ENCODE measurements at places on chromosomes 3 and 15. TPM values are rescaled to one million over a fixed set of nuclear protein-coding genes. Genes with fewer than 3 reads are reported as not detected.
A peak's percentile ranks its signal among the peaks of the same experiment; 100 is the strongest.

FOXB1 gene
- 0.13 TPM for total RNA-seq

ECE2 gene
- total RNA-seq = not detected

DNA sequence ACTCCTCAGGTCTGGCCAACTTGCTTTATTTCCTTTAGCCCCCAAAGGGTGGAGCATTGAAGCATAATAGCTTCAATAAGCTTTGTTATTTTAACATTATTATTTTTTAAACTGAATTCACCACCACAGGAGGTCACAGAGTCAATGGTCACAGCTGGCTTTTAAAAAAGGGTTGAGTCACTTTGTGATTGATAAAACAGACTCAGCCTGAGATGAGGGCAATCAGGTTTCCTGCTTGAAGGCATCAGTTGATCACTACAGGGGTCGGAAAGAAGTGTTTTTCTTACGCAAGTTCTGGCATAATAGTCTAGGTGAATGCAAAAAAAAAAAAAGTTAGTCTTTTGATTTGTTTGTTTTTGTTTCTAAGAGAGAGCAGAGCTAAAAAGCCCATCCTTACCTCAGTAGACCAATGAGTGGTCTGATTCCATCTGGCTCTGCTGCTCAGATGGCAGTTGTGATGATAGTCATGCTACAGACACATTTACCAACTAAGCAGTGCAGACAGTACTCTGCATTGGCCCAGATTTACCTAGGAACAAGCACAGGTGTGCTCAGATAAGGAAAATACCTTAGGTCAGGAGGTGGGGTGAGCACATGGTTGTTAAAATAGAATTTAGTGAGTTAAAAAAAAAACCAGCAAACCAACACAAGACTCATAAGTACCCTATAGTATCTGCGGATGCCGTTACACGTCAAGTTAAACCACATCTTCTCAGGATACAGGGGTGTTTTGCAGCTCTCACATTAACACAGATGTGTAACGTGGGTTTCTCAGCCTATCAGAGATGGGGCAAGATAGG is 22.6 kb downstream of the ZNF80 start:
- peaks cover 8% of the 10 kb centered on the region for H3K36me3 ChIP-seq
- DNase-seq = peak; percentile 66
- no peak overlapping the region for H3K27ac ChIP-seq

DNA sequence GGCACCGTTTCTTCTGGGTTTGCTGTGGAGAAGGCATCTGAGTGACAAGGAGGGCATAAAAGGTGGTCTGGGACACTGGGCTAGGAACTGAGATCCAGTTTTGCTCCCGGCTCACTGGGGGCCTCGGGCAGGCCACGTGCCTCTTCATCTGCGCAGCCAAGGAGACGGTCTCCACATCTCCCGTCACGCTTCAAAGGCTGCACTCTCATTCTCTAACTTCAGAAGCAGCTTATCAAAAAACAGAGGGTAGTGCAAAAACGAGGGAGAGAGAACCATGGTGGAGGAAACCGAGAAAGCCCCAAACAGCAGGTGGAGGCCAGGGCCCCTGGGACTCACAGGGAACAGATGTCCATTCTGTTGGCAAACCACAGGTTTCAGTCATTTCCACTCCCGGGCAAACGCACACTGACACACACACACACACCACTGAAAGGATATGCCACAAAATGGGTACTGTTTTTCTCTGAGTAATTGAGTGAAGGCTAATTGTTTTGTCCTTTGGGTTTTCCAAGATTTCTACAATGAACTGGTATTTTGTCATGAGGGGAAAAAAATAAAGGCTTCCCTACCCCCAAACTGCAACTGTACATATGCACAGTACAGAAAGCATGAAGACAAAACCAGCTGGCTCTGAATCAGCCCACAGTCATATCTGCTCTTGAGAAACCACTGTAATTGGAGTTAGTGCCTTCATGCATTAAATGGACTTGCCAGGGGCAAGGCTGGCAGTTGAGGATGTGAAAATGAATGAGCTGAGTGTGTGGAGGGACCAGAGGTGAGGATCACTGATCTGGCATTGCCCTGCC is 71.9 kb downstream of the MGLL start:
- H3K4me1 ChIP-seq = peaks cover 31% of the 10 kb centered on the region
- H3K36me3 ChIP-seq = no peaks in the 10 kb centered on the region
- DNase-seq = peak; percentile 43
- H3K27me3 ChIP-seq = peaks cover 4% of the 10 kb centered on the region
- H3K27ac ChIP-seq = no peak overlapping the region

DNA sequence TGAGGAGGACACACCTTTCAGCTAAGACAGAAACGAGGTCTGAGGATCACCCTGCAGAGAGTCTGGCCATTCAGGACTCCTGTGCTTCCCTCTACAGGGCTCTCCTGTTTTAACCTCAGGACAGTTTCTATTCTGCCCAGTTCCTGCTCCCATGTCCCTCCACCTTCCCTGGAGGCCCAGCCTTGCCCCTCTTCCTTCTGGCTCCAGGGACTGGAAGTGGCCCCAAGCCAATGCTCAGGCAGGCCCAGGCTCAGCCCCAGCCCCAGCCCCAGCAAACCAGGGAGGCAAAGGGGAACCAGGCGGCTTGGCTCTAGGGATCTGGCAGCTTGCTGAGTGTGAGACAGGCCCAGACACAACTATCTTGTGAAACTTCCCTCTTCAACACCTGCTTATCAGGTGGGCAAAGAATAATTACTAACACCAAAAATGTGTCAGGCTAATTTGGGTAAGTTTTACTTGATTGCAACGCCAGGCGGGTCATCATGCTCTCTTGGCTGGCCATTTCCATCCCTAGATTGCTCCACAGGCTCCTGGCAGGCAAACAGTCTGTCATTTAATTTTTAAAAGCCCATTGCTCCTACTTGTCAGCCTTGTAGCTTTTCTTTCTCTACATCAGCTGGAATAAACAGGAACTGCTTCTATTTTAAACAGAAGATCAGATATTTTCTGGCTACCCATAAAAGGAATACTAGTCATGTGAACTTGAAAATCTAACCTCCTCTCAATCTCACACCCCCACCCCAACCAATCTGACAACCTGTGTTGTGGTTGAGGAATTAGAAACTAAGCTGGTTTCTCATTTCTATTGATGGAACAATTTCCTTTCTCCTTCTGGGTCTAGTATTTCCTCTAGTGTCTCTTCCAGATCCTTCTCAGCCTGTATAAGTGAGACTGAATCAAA is 33.5 kb downstream of the UPK1B start:
- peaks cover 24% of the 10 kb centered on the region for H3K4me1 ChIP-seq
- peaks cover 22% of the 10 kb centered on the region for H3K36me3 ChIP-seq
- H3K27ac ChIP-seq = no peak overlapping the region
- H3K27me3 ChIP-seq = no peaks in the 10 kb centered on the region

GRCh38 chr15:38547255-38547997 is 17.2 kb downstream of the RASGRP1 start:
- no peak overlapping the region for H3K4me3 ChIP-seq
- H3K27me3 ChIP-seq = no peaks in the 10 kb centered on the region
- peak; percentile 65 for DNase-seq
- peaks cover 72% of the 10 kb centered on the region for H3K36me3 ChIP-seq

DNA sequence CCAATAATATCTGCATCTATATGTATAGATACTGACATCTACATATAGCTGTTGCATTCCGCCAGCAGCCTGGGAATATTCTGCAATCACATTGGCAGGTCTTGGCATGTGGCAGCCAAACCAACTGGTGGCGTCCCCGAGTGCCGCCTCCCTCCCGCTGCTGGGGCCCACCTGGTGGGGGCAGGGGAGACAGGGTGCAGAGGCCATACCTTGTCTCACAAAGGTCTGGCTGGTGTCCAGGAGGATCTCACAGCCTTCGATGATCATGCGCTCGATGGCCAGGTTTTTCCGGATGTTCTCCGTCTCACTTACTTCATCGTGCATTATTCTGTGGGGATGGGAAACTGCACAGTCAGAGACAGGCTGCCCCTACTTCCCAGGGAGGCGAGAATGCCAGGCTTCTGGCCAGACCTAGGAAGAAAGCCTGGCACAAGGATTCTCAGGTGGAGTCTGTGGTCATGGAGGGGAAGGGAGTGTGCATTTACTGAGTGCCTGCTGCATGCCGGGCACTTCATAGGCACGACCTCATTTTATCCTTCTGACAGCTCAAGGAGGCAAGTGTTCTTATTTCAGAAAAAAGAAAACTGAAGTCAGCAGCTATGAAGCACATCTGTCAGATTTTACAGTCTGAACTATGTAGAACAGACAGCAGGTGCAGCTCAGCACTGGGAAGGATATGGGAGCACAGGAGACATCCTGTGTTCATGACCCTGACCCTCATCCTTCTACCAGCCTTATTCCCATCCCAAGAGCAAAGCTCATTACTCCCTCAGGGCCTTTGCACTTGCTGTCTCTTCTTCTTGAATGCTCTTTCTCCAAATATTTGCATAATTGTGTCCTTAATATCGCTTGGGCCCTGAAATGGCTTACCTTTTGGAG is 62.8 kb downstream of the RASGRF1 start:
- H3K4me1 ChIP-seq = no peaks in the 10 kb centered on the region
- DNase-seq = no peak
- no peak overlapping the region for H3K27ac ChIP-seq
- no peak overlapping the region for H3K4me3 ChIP-seq

DNA sequence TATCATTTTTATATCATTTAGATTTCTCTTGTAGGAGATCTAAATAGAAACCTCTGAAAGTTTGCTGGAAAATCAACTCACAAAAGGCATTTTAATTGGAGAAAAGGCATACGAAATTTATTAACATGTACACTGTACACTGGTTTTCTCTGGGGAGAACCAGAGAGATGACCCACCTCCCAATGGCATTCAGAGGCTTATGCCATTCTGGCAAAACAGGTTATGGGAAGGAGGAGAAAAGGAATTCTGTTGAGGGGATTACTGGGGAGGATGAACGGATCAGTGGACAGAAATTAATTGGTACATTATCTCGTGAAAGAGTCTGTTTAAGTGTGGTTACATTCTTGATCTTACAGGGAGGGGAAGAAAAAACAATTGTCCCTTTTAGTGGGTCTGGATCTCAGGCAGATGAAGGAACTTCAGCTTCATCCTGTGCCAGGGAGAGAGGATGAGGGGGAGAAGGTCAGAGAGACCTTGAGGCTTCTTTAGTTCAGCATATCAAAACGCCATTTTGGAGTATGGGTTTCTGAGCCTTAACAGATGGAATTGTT is 16.5 kb downstream of the RAB11A start:
- H3K4me1 ChIP-seq = peaks cover 76% of the 10 kb centered on the region
- no peaks in the 10 kb centered on the region for H3K27me3 ChIP-seq
- no peak overlapping the region for H3K4me3 ChIP-seq
- no peak for DNase-seq
- peaks cover 53% of the 10 kb centered on the region for H3K36me3 ChIP-seq
